ENCODE measurements at places on chromosomes 3 and 15.

DNA sequence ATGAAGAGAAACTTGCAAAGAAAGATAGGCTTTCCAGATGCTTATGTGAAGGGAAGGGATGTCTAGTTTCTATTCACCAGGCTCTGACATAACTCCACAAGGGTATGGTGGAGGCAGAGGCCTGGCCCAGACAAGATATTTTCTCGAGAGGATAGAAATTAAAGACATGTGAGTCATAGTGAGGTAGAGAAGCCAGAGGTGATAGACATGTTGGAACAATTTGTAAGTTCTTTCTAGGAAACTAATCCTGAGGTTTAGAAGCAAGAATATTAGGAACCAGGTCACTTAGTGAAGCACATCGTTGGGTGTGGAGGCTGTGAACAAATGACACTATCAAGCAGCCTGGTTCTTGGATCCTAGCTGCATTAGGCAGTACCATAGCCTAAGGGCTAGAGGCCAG is 176.9 kb downstream of the BBX start:
- no peak for DNase-seq

- no peak for DNase-seq
Observed at GRCh38 chr15:38069511-38070011, 135.1 kb downstream of the TMCO5A start.

DNA sequence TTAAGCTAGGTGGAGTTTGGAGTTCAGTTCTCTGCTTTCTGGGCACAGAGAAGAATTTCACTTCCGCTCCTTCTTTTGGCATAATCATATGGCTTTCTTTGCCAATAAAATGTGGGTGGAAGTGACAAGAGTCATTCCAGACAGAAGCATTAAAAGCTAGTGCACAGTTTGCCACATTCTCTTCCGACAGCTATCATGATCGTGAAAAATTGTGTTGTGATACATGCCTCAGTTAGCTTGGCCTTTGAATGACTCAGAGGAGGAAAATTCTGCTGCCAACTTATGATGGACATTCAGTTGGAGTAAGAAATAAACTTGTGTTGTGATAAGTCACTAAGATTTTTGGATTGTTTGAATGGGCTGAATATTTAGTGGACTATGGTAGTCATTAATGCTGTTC is 291.7 kb upstream of the SATB1 start:
- DNase-seq = no peak

- no peak for DNase-seq
Observed at GRCh38 chr3:35528728-35529127, 110.6 kb upstream of the ARPP21 start.

GRCh38 chr3:48567500-48567899 is 3.9 kb upstream of the UCN2 start:
- no peak for DNase-seq

DNA sequence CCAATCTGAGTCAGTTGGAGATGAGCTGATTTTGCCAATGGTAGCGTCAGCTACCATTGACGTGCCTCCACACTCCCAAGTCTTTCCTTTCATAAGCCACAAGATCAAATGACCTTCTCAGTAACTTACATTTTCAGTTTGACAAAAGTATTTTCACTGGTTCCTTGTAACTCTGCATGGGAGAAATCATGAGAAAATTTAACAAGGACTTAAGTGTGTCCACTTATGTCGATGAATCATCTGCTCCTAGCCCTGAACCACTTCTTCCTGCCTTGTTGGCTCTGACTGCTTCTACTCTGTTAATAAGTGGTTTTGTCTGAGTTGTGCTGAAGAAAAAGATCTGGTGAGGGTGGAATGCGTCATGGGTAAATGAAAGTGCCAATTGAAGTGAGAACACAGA is 101.2 kb downstream of the NFKBIZ start:
- DNase-seq = no peak

DNA sequence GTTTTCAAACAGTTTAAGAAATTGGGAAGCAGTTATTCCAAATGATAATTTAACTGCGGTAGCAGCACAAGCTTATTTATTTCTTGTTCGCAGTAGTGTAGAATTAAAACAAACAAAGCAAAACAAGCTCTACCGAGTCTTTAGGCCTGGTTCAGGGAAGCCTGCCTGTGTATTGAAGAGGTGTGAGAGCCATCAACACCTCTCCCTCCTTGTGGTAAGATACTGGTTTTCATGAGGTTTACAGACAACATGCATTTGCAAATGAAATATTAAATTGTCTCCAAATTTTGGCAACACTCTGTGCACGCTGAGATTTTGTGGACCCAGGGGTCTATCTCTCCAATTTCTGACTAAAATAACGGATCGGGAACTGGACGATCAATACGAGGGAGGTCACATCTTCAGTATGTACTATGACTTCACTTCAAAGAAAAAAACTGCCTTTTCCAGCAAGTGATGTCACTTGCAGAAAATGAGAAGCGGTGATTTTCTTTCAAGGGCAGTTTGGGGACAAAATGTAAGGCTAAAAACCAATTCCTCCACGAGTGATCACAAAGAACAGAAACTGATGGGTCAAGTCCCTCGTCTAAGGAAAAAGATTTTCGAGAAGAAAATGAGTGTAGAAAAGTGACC is 721 bp downstream of the ATR start:
- no peak for DNase-seq

DNA sequence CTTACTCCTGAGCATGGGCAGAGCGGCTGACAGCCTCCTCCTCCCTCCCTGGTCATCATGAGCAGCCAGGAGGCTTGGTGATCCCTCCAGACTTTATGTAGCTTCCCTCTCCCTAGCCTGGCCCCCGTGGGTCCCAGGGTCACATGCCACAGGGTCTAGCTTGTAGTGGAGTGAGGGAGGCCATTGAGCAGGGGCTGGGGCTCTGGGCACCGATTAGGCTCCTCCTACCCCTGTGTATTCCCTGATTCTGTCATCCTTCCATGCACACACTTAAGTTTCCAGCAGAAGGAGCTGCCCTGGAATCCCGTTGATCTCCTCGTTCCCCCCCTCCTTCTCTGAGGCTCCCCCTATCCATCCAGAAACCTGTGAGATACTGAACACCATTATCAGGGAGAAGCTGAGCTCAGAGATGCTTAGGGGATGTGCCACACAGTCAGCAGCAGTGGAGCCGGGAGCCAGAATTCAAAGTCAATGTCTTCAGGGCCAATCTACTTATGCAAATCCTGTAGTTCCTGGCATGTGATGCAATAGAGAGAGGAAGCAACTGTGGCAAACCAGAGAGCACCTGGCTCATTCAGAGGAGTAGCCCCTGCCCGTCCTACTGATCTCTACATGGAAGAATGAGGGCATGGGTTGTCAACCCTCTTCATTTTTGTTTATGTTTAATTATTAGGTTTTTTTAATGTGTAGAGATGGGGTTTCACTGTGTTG is 17.2 kb downstream of the CCDC33 start:
- no peak for DNase-seq

GRCh38 chr15:64536244-64536836 is 76.0 kb downstream of the ZNF609 start:
- no peak for DNase-seq

- no peak for DNase-seq
Observed at GRCh38 chr3:151556596-151556995, 95.7 kb upstream of the IGSF10 start.

- peak; percentile 15 for DNase-seq
Observed at GRCh38 chr15:76056931-76057330, 2.9 kb upstream of the TMEM266 start.

- DNase-seq = no peak
Observed at GRCh38 chr3:39292961-39293360, 13.1 kb upstream of the CX3CR1 start.
